HCT116 (cell line): ENCODE measurements at places on chromosomes 11 and 22. TPM values are rescaled to one million over a fixed set of nuclear protein-coding genes. Genes with fewer than 3 reads are reported as not detected.
A peak's percentile ranks its signal among the peaks of the same experiment; 100 is the strongest.

DNA sequence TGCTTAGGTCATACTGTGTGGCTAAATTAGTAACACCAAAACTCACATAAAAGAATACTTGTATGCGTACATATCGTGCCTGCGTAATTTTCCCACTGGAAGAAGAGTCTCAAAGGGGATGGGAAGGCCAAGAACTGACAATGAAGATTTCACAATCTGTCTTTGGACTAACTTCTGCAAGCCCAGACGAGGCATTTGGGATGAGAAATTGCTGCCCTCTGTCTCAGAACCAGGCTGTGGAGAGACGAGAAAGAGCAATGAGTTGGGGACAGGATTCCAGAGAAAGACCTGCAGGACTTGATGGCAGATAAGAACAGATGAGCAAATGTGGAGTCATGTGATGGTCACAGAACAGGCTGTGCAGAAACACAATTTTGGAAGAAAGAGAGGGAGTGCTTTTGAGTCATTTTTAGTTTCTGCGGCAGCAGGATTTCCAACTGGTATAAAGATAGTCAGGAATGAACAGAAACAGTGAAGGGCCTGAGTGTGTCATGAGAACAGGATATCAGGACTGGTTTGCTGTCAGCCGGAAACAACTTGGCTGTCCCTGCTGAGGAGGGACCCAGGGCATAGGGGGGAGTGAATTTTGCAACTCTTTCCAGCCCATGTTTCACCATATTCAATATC lies 82.7 kb upstream of the CTSC start:
- no peak for DNase-seq

GRCh38 chr11:64053699-64054098 lies 18.0 kb downstream of the FLRT1 start:
- no peak for DNase-seq

DNA sequence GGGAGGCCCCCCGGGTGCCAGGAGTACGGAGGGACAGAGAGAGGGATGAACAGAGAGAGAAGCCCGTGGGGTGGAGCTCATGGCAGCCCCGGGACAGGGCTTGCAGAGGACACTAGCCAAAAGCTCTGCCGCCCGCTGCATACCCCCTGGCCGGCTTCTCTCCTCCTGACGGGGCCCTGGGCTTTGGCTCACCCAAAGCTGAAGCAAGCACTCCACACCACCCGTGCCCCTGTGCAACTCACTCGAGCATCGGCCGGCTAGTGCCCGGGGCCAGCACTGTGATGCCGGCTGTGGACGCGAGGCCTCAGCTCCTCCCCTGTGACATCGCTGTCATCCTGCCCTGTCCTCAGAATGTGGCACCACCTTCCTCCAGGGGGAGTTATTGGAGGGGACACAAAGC lies 429.6 kb downstream of the BRD1 start:
- DNase-seq, result no peak

- DNase-seq, result peak; percentile 53
These were observed 72.9 kb downstream of the PIWIL4 start for GRCh38 chr11:94639901-94640721.

The OR51E1 gene
- not detected for total RNA-seq

DNA sequence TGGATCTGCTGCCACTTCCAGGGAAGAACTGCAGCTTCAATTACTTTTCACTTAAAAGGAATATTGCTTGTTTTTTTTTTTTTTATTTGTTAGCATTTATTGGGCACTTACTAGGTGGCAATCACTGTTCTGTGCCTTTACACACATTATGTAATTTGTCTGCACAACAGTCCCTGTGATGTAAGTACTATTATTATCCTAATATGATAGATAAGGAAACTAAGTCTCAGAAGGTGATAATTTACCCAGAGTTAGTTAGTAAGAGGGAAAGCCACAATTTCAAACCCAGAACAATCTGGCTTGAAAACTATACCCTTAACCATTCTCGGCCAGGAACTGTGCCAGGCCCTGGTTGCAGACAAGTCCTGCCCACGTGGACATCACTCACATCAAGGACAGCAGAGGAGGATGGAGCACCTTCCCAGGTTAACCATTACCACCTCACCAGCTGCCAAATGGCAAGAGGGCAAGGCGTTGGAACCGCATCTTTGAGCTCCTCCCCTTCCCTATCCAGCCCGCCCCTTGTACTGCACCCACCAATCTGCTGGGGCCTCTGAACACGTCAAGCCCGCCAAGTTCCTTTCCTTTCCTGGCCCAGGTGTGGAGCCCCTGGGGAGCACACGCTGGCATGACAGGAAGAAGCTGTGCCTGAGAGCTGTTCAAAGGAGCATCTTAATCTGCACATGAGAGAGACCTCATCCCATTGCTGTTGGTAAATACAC lies 78.4 kb downstream of the NAV2 start:
- no peak for DNase-seq

DNA sequence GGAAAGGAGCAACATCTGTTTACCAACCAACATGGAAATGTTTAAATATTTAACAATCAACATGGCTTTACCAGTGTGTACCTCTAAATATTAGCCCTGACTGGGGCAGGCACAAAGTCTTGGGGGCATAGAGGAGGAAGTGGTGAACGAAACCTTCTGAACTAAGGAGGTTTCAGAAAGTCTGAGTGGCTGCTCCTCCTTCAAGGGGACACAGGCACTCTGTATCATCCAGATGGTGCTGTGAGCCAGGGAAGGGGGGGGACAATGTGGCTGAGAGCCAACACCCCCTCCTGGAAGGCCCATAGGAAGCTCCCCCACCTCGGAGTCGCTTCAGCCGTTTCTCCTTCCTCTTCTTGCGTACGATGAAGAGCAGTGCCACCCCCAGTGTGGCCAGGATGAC lies 107.7 kb downstream of the CEP164 start:
- no peak for DNase-seq

The SCGB1D2 gene
- not detected for total RNA-seq

DNA sequence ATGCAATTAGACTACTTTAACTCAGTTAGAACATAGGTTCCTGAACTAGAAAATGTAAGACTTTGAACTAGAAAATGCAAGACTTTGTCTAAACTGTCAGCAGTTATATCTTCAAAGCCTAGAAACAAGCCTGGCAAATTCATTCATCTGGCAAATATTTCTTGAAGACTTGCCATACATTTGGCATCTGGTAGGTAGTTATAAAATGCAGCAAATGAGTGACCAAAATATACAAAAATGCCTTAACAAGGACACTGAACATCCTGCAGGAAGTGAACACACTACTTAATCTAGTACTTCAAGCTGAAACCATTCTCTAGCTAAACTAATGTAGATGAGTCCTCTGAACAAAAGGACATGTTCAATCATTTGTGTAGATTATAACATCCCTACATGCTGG lies 84.7 kb upstream of the SCUBE2 start:
- DNase-seq, result no peak

- peak; percentile 81 for DNase-seq
These were observed 734.7 kb downstream of the KCNA4 start for GRCh38 chr11:29282088-29282487.

- DNase-seq, result no peak
These were observed 15.5 kb upstream of the MAPK11 start for GRCh38 chr22:50285568-50286229.

DNA sequence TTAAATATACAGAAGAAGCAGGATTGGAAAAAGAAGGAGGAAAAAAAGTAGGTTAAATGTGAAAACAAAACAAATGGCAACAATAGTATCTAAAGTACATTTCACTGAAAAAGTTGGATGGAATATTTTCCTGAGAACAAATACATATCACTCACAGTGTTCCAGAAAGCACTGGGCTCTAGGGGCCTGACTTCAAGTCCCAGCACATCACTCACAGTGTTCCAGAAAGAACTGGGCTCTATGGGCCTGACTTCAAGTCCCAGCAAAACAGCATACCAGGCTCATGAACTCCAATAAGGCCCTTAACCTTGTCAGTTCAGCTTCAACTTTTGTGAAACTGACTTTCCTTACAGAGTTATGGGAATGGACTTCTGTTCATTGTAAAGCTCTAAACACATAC lies 46.0 kb upstream of the CCDC34 start:
- DNase-seq, result no peak

GRCh38 chr11:44988981-44989635 lies 38.4 kb upstream of the TP53I11 start:
- DNase-seq, result no peak

The TSPAN32 gene
- not detected for total RNA-seq

GRCh38 chr11:57049749-57050148 lies 61.0 kb downstream of the OR5AK2 start:
- DNase-seq, result no peak
